T-helper 2 cell (primary cell): ENCODE measurements at places on chromosomes 1 and 21.

- no peak for DNase-seq
Measured at GRCh38 chr1:29222686-29223085, 8.0 kb downstream of the MECR start.

- no peak for DNase-seq
Measured at GRCh38 chr1:72355899-72356298, 73.6 kb upstream of the NEGR1 start.

GRCh38 chr21:26408511-26408910, 164.6 kb downstream of the CYYR1 start:
- DNase-seq, result no peak

- no peak for DNase-seq
Measured at GRCh38 chr1:198788561-198789064, 149.8 kb downstream of the PTPRC start.

DNA sequence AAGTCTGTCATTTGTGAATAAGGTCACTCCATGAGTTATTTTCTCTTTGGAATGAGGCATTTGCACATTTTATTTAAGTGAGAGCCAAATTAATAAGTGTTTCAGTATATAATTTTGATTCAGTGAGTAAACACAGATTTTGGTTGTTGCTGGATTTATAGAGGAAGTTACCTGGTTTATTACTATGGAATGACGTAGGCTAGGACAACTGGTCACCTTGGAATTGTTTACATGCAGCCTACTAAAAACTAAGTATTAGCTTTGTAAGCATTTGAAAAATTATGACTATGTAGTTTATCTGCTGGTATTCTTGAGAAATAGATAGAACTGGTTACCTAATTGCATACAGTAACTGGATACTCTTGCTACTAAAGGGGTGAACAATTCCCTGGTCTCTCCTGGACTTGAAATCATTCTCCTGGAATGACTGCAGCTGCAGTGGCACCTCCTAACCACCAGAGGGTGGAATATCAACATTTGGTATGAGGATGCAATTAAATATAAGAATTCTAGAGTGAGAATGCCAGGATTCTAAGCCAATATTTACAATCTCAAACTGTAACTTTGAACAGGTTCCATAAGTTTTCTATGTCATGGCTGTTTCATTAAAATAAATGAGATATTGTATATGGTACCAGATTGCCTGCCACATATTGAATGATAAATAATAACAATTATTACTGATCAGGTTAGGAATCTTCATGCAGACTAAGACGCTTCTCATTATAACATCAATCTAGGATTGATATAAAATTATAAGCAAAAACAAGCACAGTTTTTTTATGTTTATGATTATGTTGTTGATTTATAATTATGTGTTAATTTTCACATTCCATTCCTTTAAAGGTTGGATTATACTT, 3.5 kb upstream of the KRTAP27-1 start:
- no peak for DNase-seq

- no peak for DNase-seq
Measured at GRCh38 chr1:198359024-198359653, 181.3 kb downstream of the ATP6V1G3 start.

DNA sequence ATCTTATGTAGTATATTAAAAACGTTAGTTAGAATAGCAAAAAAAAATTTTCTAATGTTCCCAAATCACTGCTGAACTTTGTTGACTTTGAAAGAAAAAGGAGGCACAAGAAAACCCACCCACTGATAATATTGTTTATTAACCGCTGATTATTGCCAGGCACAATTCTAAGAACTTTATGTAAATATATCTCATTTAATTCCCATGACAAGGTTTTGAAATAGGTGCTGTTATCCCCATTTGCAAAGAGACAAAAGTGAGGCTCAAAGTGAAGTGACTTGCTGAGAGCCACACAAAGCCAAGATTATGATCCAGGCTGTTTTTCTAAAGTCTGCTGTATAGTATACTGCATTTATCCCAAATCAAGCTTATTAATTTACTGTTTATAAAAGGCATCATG, 56.4 kb downstream of the SASS6 start:
- no peak for DNase-seq

- DNase-seq, result no peak
Measured at GRCh38 chr1:22832414-22832786, 121.8 kb downstream of the EPHB2 start.

- no peak for DNase-seq
Measured at GRCh38 chr1:155942578-155943141, 1.2 kb downstream of the RXFP4 start.

GRCh38 chr21:35100349-35100811, 51.3 kb upstream of the RUNX1 start:
- DNase-seq, result no peak

- DNase-seq, result no peak
Measured at GRCh38 chr1:65209005-65209885, 61.2 kb downstream of the AK4 start.

DNA sequence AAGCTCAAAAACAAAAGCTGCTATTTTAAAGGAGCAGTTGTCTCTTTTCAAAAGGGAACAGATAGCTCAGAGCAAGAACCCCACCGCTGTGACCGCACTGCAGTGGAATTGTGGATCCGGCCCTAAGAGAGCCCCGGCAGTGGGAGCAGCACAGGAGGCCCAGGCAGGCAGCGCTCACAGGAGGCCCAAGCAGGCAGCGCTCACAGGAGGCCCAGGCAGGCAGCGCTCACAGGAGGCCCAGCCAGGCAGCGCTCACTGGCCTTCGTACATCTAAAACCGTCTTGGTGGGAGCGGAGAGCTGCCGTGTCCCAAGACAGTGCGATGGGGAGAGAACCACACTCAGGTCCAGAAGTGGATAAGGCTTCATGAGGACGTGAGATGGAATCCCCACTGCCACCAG, 4.0 kb downstream of the TFF3 start:
- no peak for DNase-seq

- DNase-seq, result no peak
Measured at GRCh38 chr1:75310067-75310466, 175.9 kb downstream of the LHX8 start.

GRCh38 chr1:55965981-55966461, 613.3 kb downstream of the PLPP3 start:
- no peak for DNase-seq

- DNase-seq, result no peak
Measured at GRCh38 chr1:151710187-151710840, 6.3 kb downstream of the CELF3 start.

DNA sequence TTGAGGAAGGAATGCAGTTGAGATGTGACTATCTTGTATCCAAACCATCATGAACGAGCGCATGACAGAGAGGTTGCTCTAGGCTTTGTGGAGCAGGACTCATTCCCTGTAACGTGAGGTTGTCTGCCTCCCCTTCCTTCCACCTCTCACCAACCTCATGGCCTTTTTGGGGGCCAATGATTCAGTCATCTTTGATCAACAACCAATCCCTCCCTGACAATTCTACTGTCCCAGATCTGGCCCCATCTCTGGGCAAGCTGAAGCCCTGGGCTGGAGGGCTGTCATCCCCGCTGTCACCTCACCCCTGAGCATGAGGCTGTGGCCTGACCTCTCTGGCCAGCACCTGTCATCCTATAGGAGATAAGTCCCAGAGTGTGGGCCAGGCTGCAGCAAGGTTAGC, 19.7 kb downstream of the MTARC1 start:
- DNase-seq, result no peak

DNA sequence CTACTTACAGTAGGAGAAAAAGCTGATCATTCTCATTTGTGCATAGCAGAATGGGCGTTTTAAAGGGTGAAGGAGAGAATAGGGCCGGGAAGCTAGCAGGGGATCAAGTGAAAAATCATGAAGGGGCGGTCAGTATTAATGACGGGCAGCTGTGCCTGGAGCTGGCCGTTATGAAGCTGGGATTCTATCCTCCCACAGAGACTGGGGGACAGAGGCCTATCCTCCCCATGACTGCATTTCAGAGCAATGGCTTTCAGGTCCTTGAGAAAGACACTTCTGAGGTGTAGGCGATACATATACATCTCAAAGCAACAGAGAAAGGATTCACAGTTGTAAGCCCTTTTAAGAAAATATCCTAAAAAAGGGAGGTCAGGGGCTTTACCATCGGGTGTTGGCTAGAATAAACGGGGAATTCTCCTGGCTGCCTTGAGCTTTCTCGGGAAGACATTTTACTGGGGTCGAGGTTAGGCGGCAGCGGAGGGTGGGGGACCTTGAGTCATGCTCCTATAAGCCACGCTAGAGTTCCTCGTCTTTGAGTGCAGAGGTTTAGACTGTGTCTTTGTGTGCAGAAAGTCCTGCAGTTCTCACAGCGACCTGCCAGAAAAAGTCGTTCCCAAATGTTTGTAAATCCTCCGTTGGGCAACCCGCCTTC, 559 bp upstream of the MTARC2 start:
- DNase-seq, result no peak

DNA sequence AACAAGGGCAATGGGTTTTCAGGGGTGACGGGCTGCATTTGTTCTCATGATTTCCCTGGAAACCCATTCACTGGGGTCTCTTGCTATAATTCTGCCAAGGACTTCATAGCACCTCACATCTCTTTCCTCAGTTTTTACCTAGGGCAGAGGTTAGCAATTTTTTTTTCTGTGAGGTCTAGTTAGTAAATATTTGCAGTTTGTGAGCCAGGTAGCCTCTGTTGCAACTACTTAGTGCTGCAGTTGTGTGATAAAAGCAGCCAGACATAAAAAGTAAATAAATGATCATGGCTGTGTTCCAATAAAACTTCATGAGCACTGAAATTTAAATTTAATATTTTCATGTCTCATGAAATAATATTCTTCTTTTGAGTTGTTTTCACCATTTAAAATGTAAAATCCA, 37.7 kb downstream of the IFI44 start:
- no peak for DNase-seq

GRCh38 chr1:154627257-154628120, 19.5 kb upstream of the ADAR start:
- peak; percentile 85 for DNase-seq

DNA sequence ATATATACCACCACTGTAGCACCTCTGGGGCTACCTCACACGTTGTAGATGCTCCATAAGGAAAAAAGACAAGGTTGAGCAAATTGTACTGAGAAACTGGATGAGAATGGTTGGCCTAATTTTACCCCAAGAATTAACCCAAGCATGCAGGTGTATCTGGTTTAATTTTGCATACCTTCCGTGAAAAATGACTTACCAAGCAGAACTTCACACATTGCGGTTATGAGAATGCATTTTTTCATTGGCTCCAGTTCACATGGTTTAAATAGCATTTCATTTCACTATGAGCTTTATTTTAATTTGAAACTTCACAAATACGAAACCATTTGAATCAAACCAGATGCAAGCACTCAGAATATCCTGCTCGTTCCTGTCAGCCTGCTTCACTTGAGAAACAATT, 512.2 kb downstream of the LTN1 start:
- DNase-seq, result no peak

GRCh38 chr1:43492826-43493225, 37.9 kb upstream of the PTPRF start:
- no peak for DNase-seq

DNA sequence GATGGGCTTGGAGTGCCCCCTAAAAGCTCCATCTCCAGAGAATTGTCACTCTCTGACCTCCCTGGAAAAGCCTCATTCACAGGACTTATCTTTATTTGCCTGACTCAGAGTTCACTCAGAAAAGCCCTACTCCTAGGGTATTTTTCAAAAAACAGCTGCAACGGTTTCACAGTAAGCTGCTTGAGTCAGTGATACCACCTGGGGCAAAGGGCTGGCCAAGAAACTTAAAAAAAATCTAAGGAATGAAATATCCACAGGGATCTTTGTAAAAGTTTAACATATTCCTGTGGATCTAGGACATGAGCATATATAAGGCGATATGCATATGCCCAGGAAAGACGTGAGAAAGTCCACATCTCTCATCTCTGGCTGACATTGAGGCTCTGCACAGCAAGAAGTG, 33.8 kb upstream of the TSPAN2 start:
- no peak for DNase-seq

DNA sequence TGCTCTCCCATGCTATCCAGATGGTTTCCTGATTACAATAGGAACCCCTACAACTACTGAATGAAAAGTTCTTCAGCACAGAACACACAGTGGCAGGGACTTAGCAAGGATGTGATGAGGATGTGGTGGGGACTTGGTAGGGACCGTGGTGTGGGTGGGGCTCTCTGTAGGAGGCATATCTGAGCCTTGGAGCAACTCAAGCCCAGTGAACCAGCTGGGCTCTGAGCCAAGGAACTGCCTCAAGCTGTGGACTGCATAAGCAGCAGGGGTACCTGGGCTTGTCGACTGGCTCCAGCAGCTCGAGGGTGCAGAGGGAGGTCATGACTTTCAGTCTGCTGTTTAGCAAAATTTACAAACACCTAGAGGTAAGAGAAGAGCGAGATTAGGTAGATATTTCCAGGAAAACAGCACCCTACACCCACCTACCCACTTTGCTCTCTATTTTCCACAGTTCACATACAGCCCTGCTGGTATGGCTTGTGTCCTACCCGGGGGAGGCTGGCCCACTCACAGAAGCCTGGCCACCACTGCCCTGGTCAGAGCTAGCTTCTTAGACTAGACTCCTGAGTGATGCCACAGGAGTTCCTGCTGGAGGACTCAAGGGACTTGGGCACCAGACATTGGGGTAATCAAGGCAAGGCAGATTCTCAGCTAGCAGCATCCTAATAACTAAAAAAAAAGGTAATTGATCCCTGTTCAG, 86.8 kb upstream of the GCLM start:
- no peak for DNase-seq

DNA sequence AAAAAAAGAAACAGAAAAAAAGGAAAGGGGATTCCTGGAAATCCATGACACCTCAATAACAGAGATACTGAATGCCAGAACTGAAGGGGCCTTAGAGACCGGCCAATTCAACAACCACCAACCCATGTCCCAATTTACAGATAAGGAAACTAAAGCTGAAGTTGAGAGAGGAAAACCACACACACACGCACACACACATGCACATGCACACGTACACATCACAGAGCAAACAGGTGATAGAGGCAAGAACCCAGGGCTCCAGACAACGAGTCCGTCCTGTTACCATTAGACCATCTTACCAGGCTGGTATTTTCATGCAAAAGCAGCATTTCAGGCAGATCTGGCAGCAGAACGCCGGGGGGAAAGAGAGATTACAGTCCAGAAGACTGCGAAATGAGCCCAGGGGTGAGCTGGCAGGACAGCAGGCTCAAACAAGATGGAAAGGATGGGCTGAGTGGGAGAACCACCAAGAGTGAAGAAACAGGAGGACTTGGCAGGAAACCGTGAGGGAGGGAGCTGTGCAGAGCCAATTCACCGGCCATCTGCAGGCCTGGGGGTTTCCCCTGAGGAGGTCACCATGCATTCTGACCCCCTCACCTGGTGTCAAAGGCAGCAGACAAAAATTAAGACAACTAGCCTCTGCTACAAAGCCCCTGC, 43.5 kb downstream of the PAFAH2 start:
- no peak for DNase-seq

DNA sequence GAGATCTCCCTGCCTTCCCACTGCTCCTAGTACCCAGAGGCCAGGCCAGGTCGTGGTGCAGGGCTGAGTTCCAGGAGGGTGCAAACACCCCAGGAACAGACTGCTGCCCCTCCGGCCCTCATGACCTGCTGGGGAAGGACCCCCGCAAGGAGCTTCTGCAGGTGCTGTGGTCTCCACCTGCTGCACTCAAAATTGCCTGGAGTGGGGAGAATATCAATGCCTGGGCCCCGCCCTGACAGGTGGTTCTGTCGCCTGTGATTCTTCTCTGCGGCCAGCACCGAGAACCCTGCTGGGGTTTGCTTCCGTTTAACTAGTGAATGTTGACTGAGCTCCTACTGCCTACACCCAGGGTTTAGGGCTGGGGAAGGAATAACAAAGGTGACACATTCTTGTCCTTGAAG, 2.1 kb upstream of the TFF3 start:
- no peak for DNase-seq
